ENCODE measurements at places on chromosomes 12 and 14.

GRCh38 chr12:6135071-6135470, 10.6 kb upstream of the VWF start:
- DNase-seq = no peak

- DNase-seq = no peak
Observed at GRCh38 chr12:121187501-121187900, 22.4 kb upstream of the P2RX4 start.

DNA sequence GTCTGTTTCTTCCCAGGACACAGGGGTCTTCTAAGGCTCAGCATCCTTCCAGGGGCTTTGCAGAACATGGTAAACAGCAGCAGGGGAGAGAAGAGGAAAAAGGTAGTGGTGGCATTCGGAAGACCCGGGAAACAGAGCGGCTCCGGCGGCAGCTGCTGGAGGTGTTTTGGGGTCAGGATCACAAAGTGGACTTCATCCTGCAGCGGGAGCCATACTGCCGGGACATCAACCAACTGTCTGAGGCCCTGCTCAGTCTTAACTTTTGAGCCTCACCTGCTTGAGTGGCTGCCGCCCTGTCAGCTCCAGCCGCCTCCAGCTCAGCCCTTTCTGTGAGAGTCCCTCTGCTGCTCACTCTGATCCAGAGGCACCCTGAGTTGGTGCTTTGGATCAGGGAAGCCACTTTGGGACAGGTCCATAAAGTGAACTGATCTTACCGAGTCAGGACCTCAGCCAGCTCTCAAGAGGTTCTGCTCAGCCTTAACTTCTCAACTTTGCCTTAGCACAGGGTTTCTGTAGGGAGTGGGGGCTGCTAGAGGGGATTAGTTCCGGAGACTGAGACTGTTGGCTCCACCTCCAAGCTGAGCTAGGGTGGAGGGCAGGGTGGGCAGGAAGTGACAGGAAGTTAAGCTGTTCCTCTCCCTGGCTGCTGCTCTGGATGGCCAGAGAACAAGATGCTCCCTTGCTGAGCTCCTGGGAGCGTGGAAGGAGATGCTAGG, 5.4 kb downstream of the SDR39U1 start:
- no peak for DNase-seq

- no peak for DNase-seq
Observed at GRCh38 chr14:98926801-98927200, 345.2 kb downstream of the BCL11B start.

- no peak for DNase-seq
Observed at GRCh38 chr12:89038831-89039512, 313.3 kb downstream of the DUSP6 start.

GRCh38 chr12:99138393-99138792, 493.3 kb downstream of the APAF1 start:
- DNase-seq = no peak

- no peak for DNase-seq
Observed at GRCh38 chr12:66044731-66045130, 85.8 kb downstream of the LLPH start.

DNA sequence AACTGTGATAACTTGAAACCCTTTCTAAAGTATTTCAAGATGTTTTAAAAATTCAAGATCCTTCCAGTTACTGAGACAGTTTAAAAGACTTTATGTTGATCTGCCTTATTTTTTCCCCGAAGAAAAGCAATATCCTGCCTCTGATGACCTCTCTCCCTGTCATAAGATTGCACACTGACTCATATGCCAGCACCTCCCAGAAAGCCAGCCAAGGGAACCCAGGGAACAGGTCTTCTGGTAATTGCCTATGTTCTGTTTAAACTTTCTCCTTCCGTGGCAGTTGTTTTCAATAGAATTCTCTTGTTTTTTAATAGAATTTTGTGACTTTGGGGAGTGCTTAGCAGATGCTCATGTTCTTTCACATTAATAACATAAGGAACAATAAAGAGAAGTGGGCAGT, 300.2 kb upstream of the PRKD1 start:
- no peak for DNase-seq

GRCh38 chr12:67957383-67957782, 31.9 kb upstream of the IFNG-AS1 start:
- DNase-seq = no peak

GRCh38 chr12:2384533-2385351, 332.0 kb downstream of the CACNA1C start:
- no peak for DNase-seq

DNA sequence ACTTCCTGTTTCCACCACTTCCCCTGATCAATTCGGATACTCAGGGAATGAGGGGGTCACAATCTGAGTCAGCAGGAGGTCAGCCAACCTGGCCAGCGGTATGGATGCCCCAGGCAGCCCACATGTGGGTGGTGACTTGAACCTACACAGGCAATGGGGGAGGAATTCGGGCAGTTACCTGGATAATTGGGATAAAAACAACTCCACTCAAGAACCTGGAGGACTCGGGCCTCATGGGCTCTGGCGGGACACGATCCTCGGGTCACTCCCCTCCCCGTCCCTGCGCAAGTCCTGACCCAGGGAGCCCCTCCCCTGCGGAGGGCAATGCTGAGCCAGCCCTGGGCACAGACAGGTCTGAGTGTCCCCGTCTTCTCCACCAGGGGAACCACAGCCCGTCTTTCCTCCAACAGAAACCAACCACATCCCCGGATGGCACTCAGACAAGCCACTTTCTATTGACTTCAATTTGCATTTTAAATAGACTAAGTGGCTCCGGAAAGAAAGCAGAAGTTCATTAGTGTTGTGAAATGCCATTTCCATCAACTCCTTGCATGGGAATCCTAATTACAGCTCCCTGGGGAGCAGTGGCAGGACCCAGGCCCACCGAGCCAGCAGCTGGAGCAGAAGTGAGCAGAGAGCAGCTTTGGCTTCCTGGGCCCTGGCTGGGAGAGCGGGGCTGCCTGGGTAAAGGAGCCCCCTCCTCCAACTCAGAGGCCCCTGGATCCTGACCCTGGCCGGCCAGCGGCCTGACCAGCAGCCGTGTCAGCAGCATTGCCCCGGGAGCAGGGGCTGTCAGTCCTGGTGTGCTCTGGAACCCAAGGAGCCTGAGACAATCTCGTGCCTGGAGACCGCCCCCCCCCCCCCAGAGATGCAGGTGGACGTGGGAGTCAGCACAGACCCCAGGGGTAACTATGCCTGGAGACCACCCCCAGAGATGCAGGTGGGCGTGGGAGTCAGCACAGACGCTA, 374.1 kb downstream of the ADGRD1 start:
- no peak for DNase-seq

GRCh38 chr12:53295891-53296219, 513 bp downstream of the PFDN5 start:
- no peak for DNase-seq

GRCh38 chr14:40229676-40230075, 797.4 kb upstream of the FBXO33 start:
- no peak for DNase-seq
